Naive thymus-derived CD8-positive, alpha-beta T cell (primary cell): ENCODE measurements at places on chromosomes 5 and 9. TPM values are rescaled to one million over a fixed set of nuclear protein-coding genes. Genes with fewer than 3 reads are reported as not detected.
A peak's percentile ranks its signal among the peaks of the same experiment; 100 is the strongest.

GRCh38 chr5:5340206-5340729 is 82.2 kb upstream of the ICE1 start:
- H3K36me3 ChIP-seq = no peaks in the 10 kb centered on the region
- H3K4me1 ChIP-seq = no peaks in the 10 kb centered on the region
- H3K4me3 ChIP-seq = no peak overlapping the region
- DNase-seq = no peak

GRCh38 chr9:3875361-3876132 is 349.7 kb upstream of the RFX3 start:
- no peak for DNase-seq
- H3K4me3 ChIP-seq = no peak overlapping the region
- no peak overlapping the region for H3K27ac ChIP-seq
- H3K36me3 ChIP-seq = peaks cover 6% of the 10 kb centered on the region
- peaks cover 2% of the 10 kb centered on the region for H3K27me3 ChIP-seq
- no peaks in the 10 kb centered on the region for H3K4me1 ChIP-seq

DNA sequence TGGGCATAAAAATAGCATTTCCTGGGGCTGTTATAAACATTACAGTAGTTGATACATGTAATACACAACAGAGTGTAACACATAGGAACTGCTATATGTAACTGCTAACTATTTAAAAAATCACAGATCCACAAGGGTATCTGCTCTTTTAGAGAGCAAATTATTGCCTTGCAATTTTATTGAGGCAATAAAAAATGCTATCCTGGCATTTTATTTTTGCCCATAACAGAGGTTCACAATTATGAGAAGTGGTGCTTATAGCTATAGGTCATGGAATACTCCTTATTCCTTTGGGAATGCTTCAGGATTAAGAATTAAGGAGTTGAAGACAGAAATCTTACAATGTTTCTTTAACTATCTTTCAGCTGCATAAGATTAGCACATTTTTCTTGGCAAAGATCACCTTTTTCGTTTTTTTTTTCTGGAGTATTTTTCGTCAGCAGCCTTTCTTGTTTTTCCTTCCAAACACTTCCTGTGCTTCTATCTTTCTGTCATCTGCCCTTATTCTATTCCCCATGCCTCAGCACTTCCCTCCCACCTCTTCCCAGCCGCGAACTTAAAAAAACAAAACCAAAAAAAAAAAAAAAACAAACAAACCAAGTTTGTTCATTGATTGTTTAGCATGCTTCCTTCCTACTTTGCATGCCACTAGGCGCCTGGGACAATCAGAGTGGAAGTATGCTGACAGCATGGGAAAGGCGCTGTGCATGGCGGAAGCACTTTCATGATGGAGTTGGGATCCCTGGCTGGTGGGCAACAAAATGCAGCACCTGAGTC is 264.2 kb downstream of the MAST4 start:
- no peak overlapping the region for H3K4me3 ChIP-seq
- no peak for DNase-seq
- no peak overlapping the region for H3K27ac ChIP-seq
- peaks cover 20% of the 10 kb centered on the region for H3K27me3 ChIP-seq
- H3K36me3 ChIP-seq = no peaks in the 10 kb centered on the region
- no peaks in the 10 kb centered on the region for H3K4me1 ChIP-seq

DNA sequence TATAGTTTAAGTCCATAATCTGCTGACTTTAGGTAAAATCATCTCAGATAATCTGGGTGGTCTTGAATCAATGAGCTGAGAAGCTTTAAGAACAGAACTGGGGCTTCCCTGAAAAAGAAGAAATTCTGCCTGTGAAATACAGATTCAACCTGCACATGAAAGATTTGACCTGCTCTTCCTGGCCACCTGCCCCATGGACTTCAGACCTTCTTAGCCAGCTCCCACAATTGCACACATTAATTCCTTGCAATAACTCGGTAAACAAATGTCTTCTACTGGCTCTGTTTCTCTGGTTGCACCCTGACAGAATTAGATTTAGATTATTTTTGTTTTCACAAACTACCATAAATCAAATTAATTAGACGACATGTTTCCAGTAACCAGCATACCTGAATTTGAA is 2117.9 kb upstream of the C9orf72 start:
- no peak overlapping the region for H3K27ac ChIP-seq
- no peaks in the 10 kb centered on the region for H3K36me3 ChIP-seq
- no peaks in the 10 kb centered on the region for H3K4me1 ChIP-seq
- H3K4me3 ChIP-seq = no peak overlapping the region

DNA sequence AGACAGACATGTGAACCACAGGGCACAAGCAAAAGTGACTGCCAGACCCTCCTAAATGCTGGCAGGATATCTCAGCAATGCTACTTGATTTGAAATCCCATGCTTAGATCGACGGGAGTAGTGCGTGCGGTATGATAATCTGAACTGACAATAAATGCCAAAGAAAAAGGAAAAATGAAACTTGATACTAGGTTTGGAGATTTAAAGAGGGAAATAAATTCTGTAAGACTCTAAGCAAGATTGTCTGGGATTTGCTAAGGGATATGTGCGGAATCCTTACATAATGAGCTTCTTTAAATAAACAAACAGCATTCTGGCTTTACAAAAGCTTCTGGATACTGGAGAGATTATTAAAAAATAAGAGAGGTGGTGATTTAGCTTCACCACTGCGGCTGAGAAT is 203.6 kb downstream of the CAAP1 start:
- no peaks in the 10 kb centered on the region for H3K36me3 ChIP-seq
- peaks cover 2% of the 10 kb centered on the region for H3K27me3 ChIP-seq
- H3K4me3 ChIP-seq = no peak overlapping the region
- H3K27ac ChIP-seq = no peak overlapping the region
- H3K4me1 ChIP-seq = no peaks in the 10 kb centered on the region

DNA sequence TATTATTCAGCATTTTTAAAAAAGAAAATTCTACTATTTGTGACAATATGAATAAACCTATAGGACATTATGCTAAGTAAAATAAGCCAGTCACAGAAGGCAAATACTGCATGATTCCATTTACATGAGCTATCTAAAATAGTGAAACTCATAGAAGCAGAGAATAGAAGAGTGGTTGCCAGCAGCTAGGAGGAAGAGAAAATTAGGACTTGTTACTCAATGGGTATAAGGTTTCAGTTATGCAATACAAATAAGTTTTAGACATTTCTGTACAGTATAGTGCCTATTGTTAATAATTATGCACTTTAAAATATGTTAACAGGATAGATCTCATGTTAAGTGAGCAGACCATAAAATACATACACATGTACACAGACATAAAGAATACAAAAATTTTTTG is 73.8 kb upstream of the SPINK5 start:
- H3K27ac ChIP-seq = no peak overlapping the region
- H3K27me3 ChIP-seq = peaks cover 2% of the 10 kb centered on the region
- H3K4me1 ChIP-seq = no peaks in the 10 kb centered on the region
- H3K36me3 ChIP-seq = no peaks in the 10 kb centered on the region

- H3K4me1 ChIP-seq = peaks cover 2% of the 10 kb centered on the region
- H3K27me3 ChIP-seq = no peaks in the 10 kb centered on the region
- no peaks in the 10 kb centered on the region for H3K36me3 ChIP-seq
- no peak overlapping the region for H3K27ac ChIP-seq
- H3K4me3 ChIP-seq = no peak overlapping the region
- no peak for DNase-seq
These were observed 45.7 kb upstream of the CTXN3 start for GRCh38 chr5:127602896-127603844.

DNA sequence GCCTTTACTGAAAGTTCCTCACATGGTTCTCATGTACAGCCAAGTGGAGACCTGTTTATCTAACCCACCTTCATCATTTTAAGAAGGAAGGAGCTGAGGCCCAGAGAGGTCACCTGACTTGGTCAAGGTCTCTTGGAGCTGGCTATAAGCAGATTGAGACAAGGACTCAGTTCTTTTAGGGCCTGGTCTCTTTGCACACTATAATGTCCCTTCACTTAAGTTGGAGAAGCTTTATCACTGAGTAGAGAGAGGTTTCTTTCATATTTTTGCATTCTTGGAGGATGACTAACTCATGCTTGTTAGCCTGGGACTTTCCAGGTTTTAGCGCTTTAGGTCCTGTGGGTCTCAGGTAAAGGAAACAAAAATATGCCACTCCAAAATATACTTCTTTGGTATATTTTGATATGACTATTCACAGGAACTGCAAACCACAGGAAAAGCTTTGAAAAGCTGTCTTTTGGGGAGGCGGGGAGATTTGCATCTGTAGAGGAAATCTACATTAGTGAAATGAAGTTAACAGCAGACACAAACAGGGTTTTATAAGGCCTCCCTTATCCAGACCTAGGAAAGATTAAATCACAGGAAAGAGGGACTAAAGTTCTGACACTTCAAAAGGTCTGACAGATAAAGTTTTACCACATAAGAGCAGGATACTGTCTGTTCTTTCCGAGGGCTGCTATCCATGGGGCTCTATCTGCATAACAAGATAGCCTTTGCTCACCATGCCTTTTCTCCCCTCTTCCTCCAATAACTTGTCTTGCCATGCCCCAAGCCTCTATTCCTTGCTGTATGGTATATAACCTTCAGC is 95.8 kb upstream of the ANKRD55 start:
- no peaks in the 10 kb centered on the region for H3K36me3 ChIP-seq
- peak overlapping the region; percentile 72 for H3K27ac ChIP-seq
- peaks cover 49% of the 10 kb centered on the region for H3K4me1 ChIP-seq
- DNase-seq = peak; percentile 63
- H3K27me3 ChIP-seq = no peaks in the 10 kb centered on the region

GRCh38 chr5:179749857-179750508 is 17.4 kb downstream of the MAML1 start:
- DNase-seq = no peak
- peaks cover 60% of the 10 kb centered on the region for H3K4me1 ChIP-seq
- H3K4me3 ChIP-seq = no peak overlapping the region
- H3K27me3 ChIP-seq = no peaks in the 10 kb centered on the region
- H3K36me3 ChIP-seq = no peaks in the 10 kb centered on the region

DNA sequence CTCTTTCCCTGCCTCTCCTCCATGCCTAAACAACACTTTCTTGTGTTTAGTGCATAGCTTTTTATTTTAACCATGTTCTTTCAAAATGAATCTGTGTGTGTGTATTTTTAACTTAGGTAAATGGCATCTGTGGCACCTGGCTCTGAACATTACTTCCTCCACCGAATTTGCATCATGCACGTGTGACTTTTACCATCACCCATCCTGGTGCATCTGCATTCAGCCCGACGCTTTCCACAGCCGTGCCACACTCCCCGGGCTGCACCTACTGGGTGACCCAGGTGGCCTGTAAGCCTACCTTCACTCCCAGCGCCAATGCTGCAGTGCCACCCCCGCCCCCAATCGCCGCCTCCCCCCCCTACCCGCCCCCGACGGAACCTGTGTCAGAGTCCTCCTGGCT is 12.7 kb upstream of the FCN1 start:
- no peak overlapping the region for H3K27ac ChIP-seq
- DNase-seq = no peak
- H3K4me1 ChIP-seq = peaks cover 41% of the 10 kb centered on the region
- no peaks in the 10 kb centered on the region for H3K36me3 ChIP-seq
- peaks cover 8% of the 10 kb centered on the region for H3K27me3 ChIP-seq

- no peaks in the 10 kb centered on the region for H3K36me3 ChIP-seq
- H3K27ac ChIP-seq = no peak overlapping the region
- no peaks in the 10 kb centered on the region for H3K27me3 ChIP-seq
- DNase-seq = no peak
These were observed 395.7 kb upstream of the SLC24A2 start for GRCh38 chr9:20184541-20184940.

DNA sequence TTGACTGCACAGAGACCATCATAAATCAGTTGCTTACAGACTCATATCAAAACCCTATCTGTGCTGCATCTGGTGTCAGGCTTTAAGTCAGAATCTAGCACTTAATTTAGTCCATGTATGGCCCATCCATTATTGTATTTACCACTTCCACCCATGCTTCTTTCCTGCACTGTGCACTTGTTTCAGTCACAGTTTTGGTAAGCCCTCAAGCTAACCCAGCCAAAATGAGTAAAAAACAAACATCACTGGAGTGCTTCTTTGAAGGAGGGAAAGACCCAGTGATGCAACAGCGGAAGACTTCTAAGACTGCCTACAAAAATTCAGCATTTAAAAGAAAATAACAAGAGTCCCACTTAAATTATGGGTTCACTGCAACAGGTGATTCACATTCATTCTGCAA is 69.0 kb downstream of the FGF10 start:
- H3K27me3 ChIP-seq = no peaks in the 10 kb centered on the region
- no peak for DNase-seq
- no peaks in the 10 kb centered on the region for H3K4me1 ChIP-seq

DNA sequence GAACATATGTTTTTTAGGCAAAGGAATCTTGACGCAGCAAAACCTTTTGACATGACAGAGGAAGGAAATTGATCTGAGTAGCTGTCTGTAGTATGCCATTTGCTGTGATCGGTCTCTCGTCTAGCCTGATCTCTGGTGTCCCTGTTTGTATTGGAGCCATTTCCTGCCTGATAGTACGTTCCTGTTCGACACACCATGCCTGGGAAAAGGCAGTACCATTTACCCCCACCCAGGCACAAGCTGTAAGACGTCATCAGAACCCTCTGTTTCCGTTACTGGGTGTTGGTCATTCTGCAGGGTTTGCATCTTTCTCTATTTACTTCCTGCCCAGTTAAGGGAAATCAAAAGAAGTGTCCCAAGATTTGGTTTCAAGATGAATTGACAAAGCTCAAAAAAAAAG is 129.7 kb downstream of the CEMIP2 start:
- peak overlapping the region; percentile 54 for H3K4me3 ChIP-seq
- peaks cover 27% of the 10 kb centered on the region for H3K4me1 ChIP-seq
- H3K36me3 ChIP-seq = no peaks in the 10 kb centered on the region
- H3K27me3 ChIP-seq = no peaks in the 10 kb centered on the region

DNA sequence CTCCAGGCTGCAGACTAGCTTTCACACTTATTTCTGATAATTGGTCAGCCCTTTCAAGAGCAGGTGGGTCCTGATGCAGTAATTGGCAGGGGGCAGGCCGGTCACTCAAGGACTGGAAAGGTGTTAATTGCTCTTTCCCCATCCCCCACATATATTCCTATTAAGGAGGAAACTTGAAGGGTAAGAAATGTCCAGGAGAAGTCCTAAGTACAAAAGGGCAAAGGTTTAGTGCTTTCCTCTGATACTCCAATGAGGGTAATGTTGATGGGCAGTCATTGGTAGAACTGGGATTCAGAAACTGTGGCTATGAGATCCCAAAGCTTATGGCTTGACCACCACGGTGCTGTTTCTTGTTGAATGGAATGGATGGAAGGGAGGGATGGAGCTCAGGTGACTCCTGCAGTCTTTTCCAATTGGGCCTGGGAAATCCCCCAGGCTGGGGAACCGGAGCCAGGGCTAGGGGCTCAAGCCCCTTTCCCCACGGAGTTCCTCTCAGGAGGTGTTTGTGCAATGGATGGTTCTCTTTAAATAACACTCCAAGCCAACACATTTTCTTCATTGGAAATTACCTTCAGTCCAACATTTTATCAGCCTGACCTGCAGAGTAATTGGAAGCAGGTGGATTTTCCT is 103.2 kb upstream of the ALDH1B1 start:
- H3K36me3 ChIP-seq = no peaks in the 10 kb centered on the region
- H3K27ac ChIP-seq = no peak overlapping the region
- no peak overlapping the region for H3K4me3 ChIP-seq
- H3K4me1 ChIP-seq = no peaks in the 10 kb centered on the region

GRCh38 chr9:92615790-92616189 is 54.1 kb downstream of the IPPK start:
- no peaks in the 10 kb centered on the region for H3K36me3 ChIP-seq
- no peak for DNase-seq
- no peak overlapping the region for H3K27ac ChIP-seq
- no peak overlapping the region for H3K4me3 ChIP-seq
- no peaks in the 10 kb centered on the region for H3K27me3 ChIP-seq

SPINK4 gene
- not detected for polyA plus RNA-seq

PCDHB10 gene
- not detected for polyA plus RNA-seq

NR2F1-AS1 gene
- not detected for polyA plus RNA-seq

OGN gene
- not detected for polyA plus RNA-seq

IL13 gene
- not detected for polyA plus RNA-seq

CBY3 gene
- polyA plus RNA-seq = 0.66 TPM
